T-helper 2 cell (primary cell): ENCODE measurements at places on chromosomes 13 and 19.

GRCh38 chr13:52701728-52702465, 37.7 kb downstream of the CNMD start:
- no peak for DNase-seq

DNA sequence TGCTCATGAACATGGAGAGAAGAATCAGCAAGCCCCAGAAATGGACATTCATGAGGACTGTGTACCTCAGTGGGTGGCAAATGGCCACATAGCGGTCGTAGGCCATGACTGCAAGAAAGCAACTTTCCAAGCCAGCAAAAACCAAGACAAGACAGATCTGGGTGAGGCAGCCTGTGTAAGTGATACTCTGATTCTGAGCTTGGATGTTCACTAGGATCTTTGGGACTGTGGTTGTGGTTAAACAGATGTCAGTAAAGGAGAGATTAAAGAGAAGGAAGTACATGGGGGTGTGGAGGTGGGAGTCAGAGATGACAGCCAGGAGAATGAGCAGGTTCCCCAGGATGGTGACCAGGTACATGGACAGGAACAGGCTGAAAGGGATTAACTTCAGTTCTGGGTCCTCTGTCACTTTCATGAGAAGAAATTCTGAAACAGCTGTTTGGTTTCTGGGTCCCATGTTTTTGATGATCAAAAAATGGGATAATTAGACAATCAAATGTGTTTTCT, at the start of gene OR7G1:
Gene OR7G1 (minus strand): TSS at position 457 of the 507 bp plus-strand sequence. CDS start 0 bp downstream, at position 457.
- no peak for DNase-seq

GRCh38 chr19:38664503-38665211, 17.2 kb downstream of the ACTN4 start:
- no peak for DNase-seq

- peak; percentile 59 for DNase-seq
Measured at GRCh38 chr19:14556662-14557188, 15.1 kb downstream of the NDUFB7 start.

DNA sequence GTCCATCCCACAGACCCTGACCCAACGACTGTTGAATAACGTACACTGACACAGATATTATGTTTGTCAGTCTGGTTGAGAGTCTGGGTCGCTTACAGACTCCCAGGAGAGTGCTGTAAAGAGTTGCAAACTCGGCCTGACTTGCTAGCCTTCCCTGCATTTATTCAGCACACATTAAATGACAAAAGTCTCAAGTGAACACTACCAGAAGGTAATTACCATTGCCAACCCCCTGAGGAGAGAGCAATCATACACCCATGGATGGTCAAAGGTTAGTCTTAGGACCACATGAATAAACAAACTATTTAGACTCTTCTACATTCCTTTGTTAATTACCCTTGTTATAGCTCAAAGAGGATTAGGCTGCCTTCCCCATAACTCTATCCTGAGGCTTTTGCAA, 1048.6 kb downstream of the PCDH17 start:
- DNase-seq: no peak

- DNase-seq: peak; percentile 69
Measured at GRCh38 chr19:46704379-46705076, 12.4 kb downstream of the PRKD2 start.

DNA sequence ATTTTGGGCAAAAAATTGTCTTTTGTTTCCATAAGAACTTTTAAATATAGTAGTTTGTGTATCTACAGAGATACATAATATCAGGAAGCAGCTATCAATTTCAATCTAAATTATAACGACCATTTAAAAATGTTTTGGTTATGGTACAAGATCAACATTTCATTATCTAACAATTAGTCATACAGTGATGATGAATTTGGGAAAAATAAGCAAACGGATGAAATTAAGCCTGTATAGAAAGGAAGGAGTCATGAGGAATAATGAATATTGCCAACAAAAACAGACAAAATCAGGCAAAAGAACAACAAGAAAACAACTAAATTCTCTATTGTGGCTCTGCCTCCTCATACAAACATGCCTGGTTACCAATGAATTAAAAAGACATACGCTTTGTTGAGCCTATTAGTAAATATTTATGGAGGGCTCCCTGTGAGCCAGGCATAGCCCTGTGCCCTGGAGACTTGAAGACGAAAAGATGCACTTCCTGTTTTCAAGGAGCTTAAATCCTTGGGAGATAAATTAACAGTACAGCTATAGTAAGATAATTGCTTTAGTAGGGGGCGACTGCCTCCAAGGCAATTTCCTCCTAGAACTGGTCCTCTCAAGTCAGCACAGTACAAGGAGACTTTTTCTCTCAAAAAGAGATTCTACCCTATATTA, 73.0 kb downstream of the NALCN start:
- DNase-seq: no peak

DNA sequence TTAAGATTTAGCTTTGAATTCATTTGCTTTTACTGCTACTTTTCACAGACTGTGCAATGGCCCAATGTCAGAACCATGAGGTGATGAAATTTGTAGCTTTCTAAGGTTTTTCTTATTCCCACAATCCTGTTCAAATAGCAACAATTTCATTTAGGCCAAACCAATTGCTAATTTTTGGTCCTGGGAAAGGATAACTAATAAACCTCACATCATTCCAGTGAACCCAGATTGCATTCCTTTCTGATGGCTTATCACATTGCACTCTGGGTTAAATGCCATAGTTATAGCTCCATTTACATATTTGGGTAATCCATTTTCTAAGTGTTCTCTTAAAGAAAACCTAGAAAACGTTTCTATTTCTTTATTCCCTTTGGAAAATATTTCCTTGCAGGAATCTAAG, 22.9 kb upstream of the POMP start:
- DNase-seq: no peak

DNA sequence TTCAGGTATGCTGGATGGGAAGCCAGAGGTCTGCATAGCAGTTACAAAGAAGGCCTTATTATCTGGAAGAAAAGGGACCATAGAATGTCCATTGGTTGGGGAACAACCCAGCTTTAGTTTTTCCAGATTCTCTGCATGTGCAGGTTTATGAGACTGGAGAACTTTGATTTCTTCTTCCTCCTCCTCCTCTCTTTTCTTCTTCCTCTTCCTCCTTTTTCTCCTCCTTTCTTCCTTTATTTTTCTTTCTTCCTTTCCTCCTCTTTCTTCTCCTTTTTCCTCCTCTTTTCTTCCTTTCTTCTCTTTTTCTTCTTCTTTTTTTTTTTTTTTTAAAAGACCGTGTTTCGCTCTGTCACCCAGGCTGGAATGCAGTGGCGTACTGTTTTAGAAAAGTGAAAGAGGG, 30.9 kb downstream of the EPN1 start:
- DNase-seq: no peak

DNA sequence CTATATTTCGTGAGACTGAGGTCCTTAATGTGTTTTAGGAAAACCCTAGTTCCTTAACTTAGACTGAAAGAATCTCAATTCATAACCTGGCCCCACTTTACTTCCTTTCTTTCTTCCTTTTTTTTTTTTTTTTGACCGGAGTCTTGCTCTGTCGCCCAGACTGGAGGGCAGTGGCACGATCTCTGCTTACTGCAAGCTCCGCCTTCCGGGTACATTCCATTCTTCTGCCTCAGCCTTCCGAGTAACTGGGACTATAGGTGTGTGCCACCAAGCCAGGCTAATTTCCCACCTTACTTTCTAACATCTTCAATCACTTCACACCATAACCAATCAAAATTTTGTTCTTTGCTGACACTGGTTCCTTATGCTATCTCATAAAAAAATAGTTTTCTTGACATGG, 2097.0 kb downstream of the PCDH9 start:
- DNase-seq: no peak

DNA sequence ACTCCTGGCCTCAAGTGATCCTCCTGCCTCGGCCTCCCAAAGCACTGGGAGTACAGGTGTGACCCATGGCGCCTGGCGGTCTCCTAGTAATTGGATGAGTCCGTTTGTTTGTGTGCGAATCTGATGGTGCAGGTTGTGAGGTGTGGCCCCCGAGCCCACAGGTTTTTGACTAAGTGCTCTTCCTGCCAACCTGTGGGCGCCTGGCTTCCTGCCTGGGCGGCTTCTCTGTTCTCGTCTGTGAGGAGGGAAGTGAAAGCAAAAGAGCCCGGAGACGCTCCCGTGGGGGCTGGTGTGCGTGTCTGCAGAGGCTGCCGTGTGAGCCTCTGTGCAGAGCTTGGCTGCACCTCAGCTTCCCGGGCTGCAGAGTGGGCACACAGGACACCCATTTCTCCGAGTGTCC, 10.0 kb downstream of the ARHGAP45 start:
- DNase-seq: peak; percentile 99

DNA sequence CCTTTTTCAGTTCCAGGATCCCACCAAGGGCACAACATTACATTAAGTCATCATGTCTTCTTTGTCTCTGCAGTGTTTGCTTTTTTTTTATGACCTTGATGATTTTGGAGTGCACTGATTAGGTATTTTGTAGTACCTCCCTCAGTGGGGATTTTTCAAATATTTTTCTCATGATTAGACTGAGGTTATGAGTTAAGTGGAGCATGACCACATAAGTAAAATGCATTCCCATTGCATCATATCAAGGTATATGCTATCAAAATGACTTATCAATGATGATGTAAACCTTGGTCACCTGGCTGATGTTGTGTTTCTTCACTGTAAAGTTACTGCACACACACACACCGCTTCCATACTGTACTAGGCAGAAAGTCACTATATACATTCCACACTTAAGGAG, 96.7 kb upstream of the TRPC4 start:
- DNase-seq: no peak

DNA sequence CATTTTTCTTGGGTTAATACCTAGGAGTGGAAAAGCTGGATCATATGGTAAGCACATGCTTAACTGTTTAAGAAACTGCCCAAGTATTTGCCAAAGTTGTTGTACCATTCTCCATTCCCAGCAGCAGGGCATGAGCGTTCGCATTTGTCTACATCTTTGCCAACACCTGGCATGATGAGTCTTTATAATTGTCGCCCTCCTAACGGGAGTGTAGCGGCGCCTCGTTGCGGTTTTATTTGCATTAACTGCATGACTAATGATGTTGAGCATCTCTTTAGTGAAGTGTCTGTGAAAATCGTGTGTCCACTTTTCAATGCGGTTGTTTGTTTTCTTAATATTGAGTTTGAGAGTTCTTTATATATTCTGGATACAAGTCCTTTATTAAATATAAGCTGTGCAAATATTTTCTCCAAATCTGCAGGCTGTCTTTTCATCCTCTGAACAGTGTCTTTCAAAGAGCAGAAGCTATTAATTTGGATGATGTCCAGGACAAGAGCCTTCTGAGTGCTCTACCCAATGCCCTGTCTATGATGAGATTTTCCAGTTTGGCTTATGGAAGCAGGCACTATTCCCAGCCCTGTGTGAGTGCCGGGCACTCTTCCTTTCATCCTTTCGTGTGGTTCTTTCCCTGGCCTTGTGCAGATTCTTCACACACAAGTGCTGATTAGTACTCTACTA, 202.0 kb downstream of the FOXO1 start:
- no peak for DNase-seq

- DNase-seq: no peak
Measured at GRCh38 chr19:29467824-29468401, 57.9 kb upstream of the VSTM2B start.

DNA sequence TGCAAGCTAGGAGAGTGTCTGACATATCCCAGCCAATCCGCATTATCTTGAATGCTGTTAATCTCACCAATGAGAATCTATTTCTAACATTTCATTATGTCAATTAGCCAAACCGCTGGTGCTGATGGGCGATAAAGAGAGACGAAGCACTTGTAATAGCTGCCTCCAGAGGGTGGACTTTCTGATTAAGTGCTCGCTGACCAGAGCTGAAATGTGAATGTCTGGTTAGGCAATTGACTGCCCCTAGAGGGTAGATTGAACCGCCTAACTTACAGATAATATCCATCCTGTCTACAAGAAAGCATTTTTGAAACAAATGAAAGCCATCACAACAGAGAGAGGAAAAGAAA, 552 bp upstream of the GRWD1 start:
- DNase-seq: no peak

DNA sequence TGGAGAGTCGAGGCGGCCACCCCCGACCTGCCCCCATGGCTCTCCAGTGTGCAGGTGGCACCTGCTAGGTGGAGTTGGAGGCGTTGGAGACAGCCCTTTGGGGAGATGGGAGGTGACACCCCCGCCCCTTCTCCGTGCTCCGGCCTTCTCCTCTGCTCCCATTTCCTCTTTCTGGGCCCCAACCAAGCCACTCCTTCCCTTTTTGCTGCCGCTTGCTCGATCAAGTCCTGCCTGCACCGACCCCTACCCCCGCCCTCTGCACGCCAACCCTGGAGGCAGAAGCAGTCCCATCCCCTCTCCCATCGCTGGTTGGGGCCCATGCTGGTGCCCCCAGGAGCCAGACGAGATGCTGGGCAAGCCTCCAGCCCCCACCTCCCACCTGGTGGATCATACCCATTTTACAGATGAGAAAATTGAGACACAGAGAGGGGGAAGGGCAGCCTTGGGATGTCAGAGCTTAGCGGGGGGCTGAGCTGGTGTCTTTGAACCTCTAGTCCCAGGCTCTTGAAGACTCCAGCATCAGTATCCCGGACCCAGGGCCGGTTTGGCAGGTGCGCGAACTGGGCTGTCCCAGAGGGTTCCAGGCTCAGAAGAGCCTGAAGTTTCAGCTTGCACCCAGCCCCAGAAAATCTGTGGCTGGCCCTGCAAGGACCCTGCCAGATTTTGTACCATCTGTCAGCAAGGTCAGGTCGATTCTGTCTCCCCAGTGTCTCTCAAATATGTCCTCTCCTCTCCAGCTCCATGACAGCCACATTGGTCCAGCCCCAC, 10.3 kb downstream of the GNA15 start:
- DNase-seq: no peak

DNA sequence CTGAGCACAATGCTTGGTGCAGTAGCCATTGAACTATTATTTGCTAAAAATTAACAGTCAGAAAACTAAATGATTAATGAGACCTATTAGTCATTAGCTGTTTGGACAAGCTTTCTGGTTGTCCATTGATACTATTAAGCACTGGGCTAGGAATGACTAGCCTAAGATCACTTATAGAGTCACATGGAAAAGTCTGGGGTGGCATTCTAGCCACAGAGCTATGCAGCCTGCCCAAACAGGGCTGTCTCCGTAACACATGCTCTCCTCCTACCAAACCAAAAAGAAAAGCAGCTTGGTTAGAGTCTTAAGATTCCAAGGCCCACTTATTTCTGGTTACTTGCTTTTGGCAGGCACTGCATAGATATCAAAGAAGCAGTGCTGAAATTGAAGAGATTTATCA, 193.5 kb upstream of the NBEA start:
- DNase-seq: no peak

DNA sequence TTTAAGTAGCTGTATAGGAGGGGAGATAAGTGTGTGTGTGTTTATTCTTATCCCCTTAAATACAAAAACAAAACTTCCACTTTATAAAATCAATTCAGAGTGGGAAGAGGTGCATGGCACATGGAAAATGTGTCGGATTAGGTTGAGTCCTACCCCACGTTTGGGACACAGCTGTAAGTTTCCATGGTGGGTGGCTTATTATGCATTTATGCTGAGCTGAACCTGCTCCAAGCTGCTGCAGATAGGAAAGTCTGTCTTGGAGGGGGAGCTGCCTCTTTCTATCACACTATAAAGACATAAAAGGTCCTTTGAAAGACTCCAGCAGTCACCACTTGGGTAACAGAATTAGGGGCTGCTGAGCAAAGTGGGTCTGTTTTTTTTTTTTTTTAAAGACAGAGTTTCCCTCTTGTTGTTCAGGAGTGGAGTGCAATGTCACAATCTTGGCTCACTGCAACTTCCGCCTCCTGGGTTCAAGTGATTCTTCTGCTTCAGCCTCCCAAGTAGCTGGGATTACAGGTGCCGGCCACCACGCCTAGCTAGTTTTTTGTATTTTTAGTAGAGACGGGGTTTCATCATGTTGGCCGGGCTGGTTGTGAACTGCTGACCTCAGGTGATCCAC, 15.2 kb downstream of the ACTN4 start:
- no peak for DNase-seq
